ENCODE measurements at places on chromosomes 13 and 19. TPM values are rescaled to one million over a fixed set of nuclear protein-coding genes. Genes with fewer than 3 reads are reported as not detected.

The ZNF66 gene
- total RNA-seq = 1.3 TPM

The SUGP1 gene
- 45.0 TPM for total RNA-seq

- no peak overlapping the region for H3K27ac ChIP-seq
- H3K4me3 ChIP-seq = no peak overlapping the region
- peaks cover 18% of the 10 kb centered on the region for H3K4me1 ChIP-seq
These were observed 178.2 kb downstream of the GPC5 start for GRCh38 chr13:91576590-91576989.

The EFNA2 gene
- total RNA-seq = 7.0 TPM

The DHDH gene
- total RNA-seq = not detected

The TPTE2 gene
- not detected for total RNA-seq

DNA sequence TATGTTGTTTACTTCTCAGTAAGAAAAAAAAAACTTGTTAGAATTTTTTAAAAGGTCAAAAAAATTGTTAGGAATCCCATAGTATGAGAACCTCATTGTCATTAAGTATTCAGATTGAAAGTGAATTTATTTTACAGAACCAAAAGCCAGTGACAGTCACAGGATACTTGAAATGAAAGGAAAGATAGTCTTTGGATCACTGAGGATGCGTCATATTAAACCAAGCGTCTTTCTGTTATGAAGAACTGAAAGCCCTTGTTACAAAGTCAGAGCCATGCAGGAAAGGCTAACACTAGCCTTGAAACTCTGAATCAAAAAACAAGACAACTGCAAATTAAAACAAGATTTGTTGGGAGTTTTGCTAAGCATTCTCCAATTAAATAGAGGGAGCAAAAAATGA is 1348.0 kb upstream of the SLC10A2 start:
- no peak for DNase-seq
- no peaks in the 10 kb centered on the region for H3K27me3 ChIP-seq
- no peak overlapping the region for H3K4me3 ChIP-seq
- H3K4me1 ChIP-seq = peaks cover 5% of the 10 kb centered on the region
- H3K36me3 ChIP-seq = no peaks in the 10 kb centered on the region

DNA sequence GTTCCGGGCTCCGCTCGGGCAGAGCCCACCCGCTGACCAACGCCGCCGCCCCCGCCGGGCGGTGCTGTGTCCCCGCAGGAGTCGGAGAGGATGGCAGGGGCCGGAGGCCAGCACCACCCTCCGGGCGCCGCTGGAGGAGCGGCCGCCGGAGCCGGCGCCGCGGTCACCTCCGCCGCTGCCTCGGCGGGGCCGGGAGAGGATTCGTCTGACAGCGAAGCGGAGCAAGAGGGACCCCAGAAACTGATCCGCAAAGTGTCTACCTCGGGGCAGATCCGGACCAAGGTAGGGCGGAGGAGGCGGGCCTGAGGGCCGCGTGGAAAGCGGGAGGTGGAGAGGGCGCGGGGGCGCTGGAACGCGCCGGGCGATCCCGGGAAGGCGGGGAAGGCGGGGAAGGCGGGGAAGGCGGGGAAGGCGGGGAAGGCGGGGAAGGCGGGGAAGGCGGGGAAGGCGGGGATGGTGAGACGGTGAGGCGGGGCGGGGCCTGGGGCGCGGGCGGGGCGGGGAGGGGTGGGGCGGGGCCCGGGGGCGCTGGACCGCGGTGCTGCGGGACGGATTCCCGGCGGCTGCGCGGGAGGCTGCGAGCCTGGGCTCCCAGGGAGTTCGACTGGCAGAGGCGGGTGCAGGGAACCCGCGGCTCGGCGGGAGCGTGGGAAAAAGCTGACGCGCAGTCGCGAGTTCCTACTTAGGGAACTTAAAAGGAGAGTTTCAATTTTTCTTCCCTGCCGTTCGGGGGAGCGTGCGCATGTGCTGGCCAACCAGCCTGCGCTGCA is 421 bp downstream of the DGKH start:
- peaks cover 25% of the 10 kb centered on the region for H3K4me1 ChIP-seq
- H3K27ac ChIP-seq = peak overlapping the region; percentile 88
- peak; percentile 93 for DNase-seq

- no peak overlapping the region for H3K27ac ChIP-seq
- no peaks in the 10 kb centered on the region for H3K4me1 ChIP-seq
- H3K27me3 ChIP-seq = peaks cover 3% of the 10 kb centered on the region
- H3K4me3 ChIP-seq = no peak overlapping the region
- no peak for DNase-seq
These were observed 328.7 kb upstream of the EDNRB start for GRCh38 chr13:78247362-78247761.

GRCh38 chr19:35935911-35936737 is at the start of gene LRFN3:
Gene LRFN3 (plus strand): TSS chr19:35936374. CDS start chr19:35939426, 3,052 bp downstream.
- peak within 1 kb of the TSS; percentile 86 for H3K4me3 ChIP-seq
- peak within 1 kb of the TSS; percentile 52 for H3K27ac ChIP-seq
- H3K27me3 ChIP-seq = no peaks in the 10 kb centered on the region
- no peak for DNase-seq

- no peak overlapping the region for H3K4me3 ChIP-seq
- DNase-seq = no peak
- H3K27me3 ChIP-seq = no peaks in the 10 kb centered on the region
- no peaks in the 10 kb centered on the region for H3K4me1 ChIP-seq
- H3K27ac ChIP-seq = no peak overlapping the region
These were observed 282.7 kb upstream of the KLHL1 start for GRCh38 chr13:70390968-70391367.

The C19orf85 gene
- not detected for total RNA-seq

The COL5A3 gene
- total RNA-seq = 65.9 TPM

The SLITRK1 gene
- 0.05 TPM for total RNA-seq

GRCh38 chr13:112062072-112062567 is 4.8 kb upstream of the SOX1 start:
- peaks cover 9% of the 10 kb centered on the region for H3K4me1 ChIP-seq
- H3K27ac ChIP-seq = no peak overlapping the region
- DNase-seq = no peak

GRCh38 chr13:35347679-35348205 is 128.7 kb downstream of the MAB21L1 start:
- no peak for DNase-seq
- no peaks in the 10 kb centered on the region for H3K4me1 ChIP-seq
- no peaks in the 10 kb centered on the region for H3K36me3 ChIP-seq
- H3K27ac ChIP-seq = no peak overlapping the region
- H3K27me3 ChIP-seq = no peaks in the 10 kb centered on the region

- peaks cover 13% of the 10 kb centered on the region for H3K4me1 ChIP-seq
- peak overlapping the region; percentile 31 for H3K4me3 ChIP-seq
- H3K36me3 ChIP-seq = peaks cover 6% of the 10 kb centered on the region
- no peak for DNase-seq
- H3K27ac ChIP-seq = no peak overlapping the region
- peaks cover 8% of the 10 kb centered on the region for H3K27me3 ChIP-seq
These were observed 5.4 kb downstream of the CCDC61 start for GRCh38 chr19:46000491-46001246.

DNA sequence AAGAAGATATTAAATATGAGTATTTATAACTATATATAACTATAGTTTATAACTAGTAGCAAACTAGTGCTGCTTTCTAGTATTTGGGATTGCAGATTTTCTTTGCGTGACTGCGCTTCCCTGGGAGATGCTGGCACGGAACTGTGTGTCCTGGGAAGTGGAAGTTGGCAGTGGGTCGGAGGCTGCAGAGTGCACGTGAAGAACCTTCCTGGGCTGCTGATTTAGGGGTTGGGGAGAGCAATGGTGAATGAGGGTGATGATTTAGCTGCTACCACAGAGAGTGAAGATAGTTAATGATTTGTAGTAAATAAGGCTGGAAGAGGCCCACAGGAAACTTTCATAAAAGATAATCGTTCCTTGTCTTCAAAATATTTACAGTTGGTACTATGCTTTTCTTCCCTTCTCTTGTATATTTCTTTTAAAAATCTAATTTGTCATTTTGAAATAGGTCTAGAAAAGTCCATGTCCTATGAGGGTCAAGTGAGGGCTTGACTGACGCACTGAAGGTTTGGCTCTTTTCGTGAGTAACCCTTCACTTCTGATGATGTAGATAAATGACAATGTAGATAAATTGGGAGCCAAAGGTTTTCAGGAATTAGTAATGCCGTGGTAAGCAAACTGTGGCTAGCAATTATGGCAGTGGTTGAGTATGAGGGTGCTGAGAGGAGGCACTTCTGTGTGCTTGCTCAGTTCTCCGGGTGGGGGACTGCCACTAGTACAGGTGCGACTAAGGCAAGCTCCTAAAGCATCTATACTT is 3.0 kb upstream of the NAA16 start:
- no peak overlapping the region for H3K27ac ChIP-seq
- no peak for DNase-seq
- H3K4me3 ChIP-seq = no peak overlapping the region
- no peaks in the 10 kb centered on the region for H3K27me3 ChIP-seq

DNA sequence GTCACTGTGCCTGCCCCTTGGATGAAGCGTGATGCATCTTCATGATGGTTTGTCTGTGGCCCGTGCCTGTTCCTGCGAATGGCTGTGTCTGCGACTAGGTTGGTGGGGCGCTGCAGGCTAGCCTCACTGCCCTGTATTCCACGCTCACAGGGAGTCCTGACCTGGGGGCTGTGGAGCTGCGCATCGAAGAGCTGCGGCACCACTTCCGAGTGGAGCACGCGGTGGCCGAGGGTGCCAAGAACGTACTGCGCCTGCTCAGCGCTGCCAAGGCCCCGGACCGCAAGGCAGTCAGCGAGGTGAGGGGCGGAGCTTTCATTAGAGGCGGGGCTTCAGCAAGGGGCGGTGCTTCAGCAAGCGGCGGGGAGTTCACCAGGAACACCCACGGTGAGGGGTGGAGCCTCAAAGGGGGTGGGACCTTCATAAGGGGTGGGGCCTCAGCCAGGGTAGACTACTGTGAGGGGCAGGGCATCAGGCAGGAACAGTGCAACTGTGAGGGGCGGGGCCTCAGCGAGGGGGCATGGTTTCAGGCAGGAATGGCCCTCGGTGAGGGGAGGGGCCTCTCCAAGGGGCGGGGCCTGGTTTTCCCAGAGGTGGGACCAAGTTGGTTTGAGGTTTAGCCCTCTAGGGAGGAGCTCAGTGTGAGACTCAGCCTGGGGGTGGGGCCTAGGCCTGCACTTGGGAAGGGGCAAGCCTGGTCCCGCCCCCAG is 17.2 kb downstream of the PKN1 start:
- DNase-seq = no peak
- no peak overlapping the region for H3K27ac ChIP-seq
- H3K27me3 ChIP-seq = no peaks in the 10 kb centered on the region
- peaks cover 35% of the 10 kb centered on the region for H3K36me3 ChIP-seq
- H3K4me1 ChIP-seq = no peaks in the 10 kb centered on the region

DNA sequence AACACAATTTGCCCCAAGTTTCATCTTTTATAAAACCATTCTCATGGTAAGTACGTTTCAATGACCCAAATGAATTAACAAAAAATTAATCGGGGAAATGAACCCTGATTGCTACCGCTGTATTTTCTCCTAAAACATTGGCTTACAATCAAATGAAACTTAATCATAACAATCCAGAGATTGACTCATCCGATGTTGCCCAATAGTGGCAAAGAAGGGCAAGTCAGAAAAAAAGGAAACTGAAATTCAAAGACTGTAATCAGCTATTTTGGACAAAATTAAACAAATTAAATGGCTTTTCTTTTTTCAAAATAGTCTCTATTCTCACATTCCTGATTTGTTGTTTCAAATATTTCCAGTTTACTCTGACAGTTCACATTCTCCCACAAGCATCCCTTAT is 3.9 kb upstream of the ACOD1 start:
- no peak overlapping the region for H3K27ac ChIP-seq
- DNase-seq = no peak
- H3K27me3 ChIP-seq = no peaks in the 10 kb centered on the region
- H3K36me3 ChIP-seq = no peaks in the 10 kb centered on the region
- no peak overlapping the region for H3K4me3 ChIP-seq
- peaks cover 14% of the 10 kb centered on the region for H3K4me1 ChIP-seq

The APOC4 gene
- not detected for total RNA-seq

- DNase-seq = no peak
- peaks cover 16% of the 10 kb centered on the region for H3K27me3 ChIP-seq
- H3K4me3 ChIP-seq = no peak overlapping the region
- no peak overlapping the region for H3K27ac ChIP-seq
- peaks cover 23% of the 10 kb centered on the region for H3K36me3 ChIP-seq
- H3K4me1 ChIP-seq = no peaks in the 10 kb centered on the region
These were observed 3.0 kb upstream of the HAMP start for GRCh38 chr19:35279374-35279773.

DNA sequence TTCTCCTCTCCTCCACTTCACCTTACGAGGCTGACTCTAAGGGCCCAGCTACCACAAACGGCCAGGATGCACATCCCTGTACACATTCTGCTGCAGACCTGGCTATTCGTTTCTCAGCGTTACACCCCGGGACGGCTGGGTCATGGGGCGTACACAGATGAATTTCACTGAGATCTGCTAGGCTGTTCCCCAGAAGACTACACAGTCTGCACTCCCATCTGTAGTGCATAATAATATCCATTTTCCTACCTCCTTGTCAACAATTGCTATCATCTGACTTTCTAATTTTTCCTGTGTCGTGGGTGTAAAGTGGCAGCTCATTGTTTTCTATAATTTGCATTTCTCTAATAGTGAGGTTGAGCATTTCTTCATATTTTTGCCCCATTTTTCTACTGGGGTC is 85.7 kb downstream of the TM9SF2 start:
- H3K36me3 ChIP-seq = no peaks in the 10 kb centered on the region
- H3K4me1 ChIP-seq = peaks cover 23% of the 10 kb centered on the region
- H3K27ac ChIP-seq = no peak overlapping the region
- H3K27me3 ChIP-seq = no peaks in the 10 kb centered on the region
- DNase-seq = no peak

DNA sequence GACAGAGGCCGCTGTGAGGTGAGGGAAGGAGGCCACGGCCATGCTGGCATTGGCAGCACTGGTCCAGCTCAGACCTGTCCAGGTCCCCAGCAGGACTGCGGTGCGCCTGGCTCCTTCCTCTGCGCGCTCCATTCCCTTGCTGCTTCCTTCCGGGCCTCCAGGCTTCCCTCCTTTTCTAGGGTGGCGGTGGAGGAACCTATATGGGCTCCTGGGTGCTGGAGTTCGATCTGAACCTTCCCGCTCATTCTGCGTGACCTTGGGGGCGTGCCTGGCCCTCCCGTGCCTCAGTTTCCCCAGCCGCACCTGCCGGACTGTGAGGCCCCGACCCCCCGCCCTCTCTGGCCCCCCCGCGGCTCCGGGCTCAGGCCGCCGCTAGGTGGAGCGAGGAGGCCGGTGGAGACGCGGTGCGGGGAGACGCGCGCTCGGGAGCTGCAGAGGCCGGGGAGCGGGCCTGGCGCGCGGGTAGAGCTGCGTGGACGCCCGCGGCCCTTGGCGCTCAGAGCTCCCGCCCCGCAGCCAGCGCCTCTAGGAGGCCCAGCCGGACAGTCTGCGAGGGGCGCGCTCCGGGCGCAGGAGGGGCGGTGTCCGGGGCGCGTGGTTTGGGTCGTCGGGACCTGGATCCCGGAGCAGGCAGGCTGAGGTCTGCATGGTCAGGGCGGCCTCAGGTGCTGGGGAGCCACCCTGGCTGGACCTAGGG is 29.9 kb downstream of the EFNA2 start:
- no peak overlapping the region for H3K4me3 ChIP-seq
- no peaks in the 10 kb centered on the region for H3K36me3 ChIP-seq
- peaks cover 16% of the 10 kb centered on the region for H3K4me1 ChIP-seq
- no peak for DNase-seq
- peaks cover 7% of the 10 kb centered on the region for H3K27me3 ChIP-seq
- H3K27ac ChIP-seq = no peak overlapping the region

- H3K27ac ChIP-seq = no peak overlapping the region
- H3K36me3 ChIP-seq = no peaks in the 10 kb centered on the region
- no peaks in the 10 kb centered on the region for H3K27me3 ChIP-seq
- DNase-seq = no peak
- H3K4me1 ChIP-seq = peaks cover 48% of the 10 kb centered on the region
- H3K4me3 ChIP-seq = no peak overlapping the region
These were observed 210.1 kb upstream of the SPRY2 start for GRCh38 chr13:80550971-80551441.

The KLK13 gene
- total RNA-seq = not detected

All from chondrocyte (in vitro differentiated cells).